ENCODE measurements at places on chromosomes 7 and 10.

DNA sequence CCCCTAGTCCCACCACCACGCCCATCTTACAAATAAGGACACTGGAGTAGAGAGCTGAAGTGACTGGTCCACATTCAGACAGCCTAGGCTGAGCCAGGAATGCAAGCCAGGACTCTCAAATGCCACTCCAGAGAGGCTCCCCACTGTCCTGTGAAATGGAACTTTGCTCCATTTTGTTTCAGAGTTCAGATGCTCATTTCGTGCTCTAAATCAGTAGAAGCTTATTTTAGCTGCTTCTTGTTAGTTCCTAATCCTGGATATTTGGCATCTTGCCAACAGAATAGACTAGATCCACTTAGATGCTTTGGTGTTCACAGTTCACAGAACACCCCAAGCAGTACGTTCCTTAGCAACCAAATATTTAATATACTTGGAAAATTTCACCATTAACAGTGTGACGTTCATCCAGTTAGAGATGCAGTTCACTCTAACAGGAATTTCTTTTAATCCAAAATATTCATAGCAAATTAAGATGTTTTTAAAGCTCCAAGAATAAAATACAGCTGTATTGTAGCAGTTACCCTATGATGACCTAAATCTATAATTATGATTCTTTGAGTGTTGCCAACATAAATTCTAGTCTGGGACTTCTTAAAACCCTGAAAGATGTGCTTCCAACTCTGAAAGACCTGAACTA, 7.3 kb downstream of the MMP21 start:
- DNase-seq: peak; percentile 26

- no peak for DNase-seq
These were observed 69.1 kb downstream of the SLIT1 start for GRCh38 chr10:97116462-97117162.

- DNase-seq: no peak
These were observed at the start of gene C1QL3 for GRCh38 chr10:16521311-16522016. Gene C1QL3, minus strand, starts transcription at chr10:16521879. Its CDS starts 814 bp downstream, at chr10:16521065.

- no peak for DNase-seq
These were observed 26.1 kb downstream of the RBM33 start for GRCh38 chr7:155670521-155670920.

All from SJCRH30 (cell line).